ENCODE measurements at places on chromosomes 16 and 17.

- no peak for DNase-seq
Observed at GRCh38 chr16:4790261-4790660, 2.1 kb upstream of the SEPTIN12 start.

DNA sequence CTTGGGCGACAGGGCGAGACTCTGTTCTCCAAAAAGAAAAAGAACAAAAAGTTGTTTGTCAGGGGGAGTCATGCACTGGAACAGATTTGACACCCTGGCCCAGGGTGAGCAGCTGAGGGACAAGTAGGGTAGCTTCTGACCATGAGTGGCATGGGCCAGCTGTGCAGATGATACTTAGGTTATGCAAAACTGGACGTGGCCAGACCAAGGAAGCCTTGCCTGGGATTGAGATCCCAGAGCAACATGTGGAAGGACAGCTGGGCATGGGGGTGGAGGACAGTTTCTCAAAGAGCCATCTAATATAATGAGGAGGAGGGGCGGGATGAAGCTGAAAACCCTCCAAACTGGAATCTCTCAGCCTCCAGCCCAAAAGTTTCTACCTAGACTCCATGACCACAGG, 19.6 kb upstream of the SLC35B1 start:
- no peak for DNase-seq

DNA sequence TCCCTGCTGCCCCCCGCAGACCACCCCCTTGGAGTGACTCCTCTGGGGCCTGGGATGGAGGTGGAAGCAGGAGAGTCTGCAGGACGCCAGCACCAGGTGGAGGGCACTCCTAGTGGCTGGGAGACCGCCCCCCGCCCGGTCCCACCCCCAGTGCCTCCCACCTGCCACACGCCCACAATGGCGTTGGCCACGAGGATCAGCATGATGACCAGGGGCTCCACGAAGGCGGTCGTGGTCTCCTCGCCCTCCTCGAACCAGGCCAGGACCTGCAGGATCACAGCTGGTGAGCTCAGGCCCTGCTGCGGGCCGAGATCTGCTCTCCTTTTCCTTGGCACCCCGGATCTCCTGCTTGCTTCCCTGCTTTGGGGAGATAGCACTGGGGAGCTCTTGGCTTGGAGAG, 12.8 kb downstream of the ATP2A3 start:
- DNase-seq: no peak

GRCh38 chr16:27852681-27853080, 210.8 kb downstream of the GSG1L start:
- DNase-seq: no peak

GRCh38 chr16:10594312-10594950, 14.0 kb upstream of the EMP2 start:
- no peak for DNase-seq

GRCh38 chr17:42438600-42439567, 15.8 kb upstream of the CAVIN1 start:
- no peak for DNase-seq

DNA sequence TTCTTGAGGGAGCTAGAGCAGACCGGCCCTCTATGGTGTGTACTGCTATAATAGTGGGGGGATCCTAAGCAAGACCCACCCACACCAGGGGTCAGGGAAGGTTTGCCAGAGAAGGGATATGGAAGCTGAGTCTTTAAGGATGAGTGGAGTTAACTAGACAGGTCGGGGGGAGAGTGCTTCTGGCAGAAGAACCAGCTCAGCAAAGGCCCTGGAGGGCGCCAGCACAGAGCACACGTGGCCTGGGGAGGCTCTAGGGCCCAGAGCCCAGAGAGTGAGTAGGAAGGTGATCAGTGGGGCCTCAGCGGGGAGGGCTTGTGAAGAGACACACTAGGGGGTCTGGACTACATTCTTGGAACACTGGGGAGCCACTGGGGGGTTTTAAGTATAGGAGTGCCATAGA, 21.1 kb downstream of the NGFR start:
- DNase-seq: peak; percentile 46

DNA sequence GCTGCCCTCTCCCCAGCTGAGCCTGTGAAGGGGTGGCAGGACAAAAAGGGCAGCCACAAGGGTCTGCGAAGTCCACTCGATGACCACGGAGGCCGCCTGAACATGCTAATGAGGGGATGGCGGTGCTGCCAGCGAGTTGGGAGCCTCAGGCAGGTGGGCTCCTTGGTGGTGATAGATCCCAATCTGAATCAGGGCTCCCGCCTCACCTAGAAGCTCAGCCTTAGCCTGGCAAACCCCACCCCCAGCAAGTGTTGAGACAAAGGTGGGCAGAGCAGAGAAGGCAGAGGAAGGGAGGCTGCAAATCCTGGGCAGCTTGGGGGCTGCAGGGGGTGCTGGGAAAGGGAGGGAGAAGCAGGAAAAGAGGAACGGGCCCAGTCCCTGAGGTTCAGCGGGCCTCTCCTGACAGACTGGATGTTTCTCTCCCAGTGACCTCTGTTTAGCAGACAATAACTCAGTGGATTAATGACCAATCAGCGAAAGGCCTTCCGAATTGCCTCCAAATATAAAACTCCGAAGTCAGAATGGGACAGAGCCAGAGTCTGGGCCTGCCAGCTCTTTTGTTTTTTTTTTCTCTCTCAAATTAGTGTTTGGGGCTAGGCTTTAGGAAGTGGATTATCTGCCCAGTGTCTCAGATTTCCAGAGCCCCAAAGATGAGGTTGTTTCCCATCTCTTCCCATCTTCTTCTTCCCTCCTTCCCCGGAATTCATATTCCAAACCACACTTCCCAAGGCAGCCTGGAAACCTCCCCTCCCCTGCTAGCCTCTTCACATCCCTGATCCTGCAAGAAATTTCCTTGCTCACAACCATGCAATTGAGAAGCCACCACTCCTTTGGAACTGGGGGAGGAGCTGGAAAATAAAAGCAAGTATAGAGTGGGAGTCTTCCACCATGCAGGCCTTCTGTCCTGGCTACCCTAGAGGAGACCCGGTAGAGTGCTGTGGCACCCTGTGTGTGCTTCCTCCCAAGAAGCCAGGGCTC, 15.2 kb upstream of the HOXB2 start:
- DNase-seq: no peak

DNA sequence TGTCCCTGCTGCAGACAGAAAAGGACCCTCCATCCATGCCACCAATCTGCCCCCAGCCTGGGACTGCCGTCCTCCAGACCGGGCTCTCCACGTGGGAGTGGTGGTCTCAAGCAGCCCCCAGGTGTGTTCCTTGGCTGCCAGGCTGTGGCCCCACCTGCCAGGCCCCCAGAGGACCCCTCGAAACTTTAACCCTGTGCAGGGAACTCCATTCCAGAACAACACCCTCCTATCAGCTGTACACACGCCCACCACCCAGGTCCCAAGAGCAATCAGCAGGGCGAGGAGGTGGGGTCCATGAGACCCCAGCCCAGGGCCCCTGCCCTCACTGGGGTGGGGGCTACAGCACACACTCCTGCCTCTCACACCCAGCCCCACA, 1.4 kb downstream of the PYCR1 start:
- no peak for DNase-seq

GRCh38 chr17:187130-187529, 5.7 kb upstream of the DOC2B start:
- DNase-seq: no peak

- DNase-seq: no peak
Observed at GRCh38 chr16:74451951-74452758, 30.9 kb upstream of the CLEC18B start.

GRCh38 chr16:86662195-86662594, 83.8 kb downstream of the FOXL1 start:
- DNase-seq: no peak

DNA sequence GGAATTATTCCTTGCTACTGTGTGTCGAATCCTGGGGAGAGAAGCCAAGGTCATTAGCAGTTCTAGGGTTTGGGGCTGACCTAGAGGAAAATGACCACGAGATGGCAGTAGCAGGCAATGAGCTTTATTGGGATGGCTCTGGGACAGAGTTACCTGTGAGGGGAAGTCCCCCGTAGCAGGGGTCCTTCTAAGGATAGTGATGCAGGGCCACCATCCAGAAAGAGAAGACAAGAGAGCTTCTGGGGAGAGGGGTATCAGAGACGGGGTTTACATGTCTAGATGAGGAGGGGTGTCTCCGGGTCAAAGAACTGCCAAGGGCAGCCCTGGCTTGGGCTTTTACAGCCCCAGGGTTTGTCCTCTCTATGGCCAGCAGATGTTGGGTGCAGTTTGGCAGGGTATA, 6.4 kb upstream of the GGT6 start:
- peak; percentile 90 for DNase-seq

DNA sequence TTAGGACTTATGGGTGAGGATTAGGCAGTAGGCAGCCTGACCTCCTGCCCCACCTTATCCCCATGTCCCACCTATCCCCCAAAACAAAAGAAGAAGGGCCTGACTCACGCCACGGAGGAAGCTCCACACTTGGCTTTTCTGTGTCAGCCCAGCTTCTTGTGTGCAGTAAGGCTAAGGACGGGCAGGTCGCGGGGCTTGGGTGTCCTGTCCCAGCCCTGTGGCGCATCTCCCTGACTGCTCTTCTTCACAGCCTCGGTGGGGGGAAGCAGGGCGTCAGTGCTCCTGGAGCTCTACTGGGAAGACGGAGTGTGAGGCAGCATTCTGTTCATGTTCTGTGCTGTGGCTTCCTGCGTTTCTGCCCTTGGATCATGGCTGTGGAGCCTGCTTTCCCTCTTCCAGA, 34.6 kb upstream of the ALDH3A2 start:
- no peak for DNase-seq

DNA sequence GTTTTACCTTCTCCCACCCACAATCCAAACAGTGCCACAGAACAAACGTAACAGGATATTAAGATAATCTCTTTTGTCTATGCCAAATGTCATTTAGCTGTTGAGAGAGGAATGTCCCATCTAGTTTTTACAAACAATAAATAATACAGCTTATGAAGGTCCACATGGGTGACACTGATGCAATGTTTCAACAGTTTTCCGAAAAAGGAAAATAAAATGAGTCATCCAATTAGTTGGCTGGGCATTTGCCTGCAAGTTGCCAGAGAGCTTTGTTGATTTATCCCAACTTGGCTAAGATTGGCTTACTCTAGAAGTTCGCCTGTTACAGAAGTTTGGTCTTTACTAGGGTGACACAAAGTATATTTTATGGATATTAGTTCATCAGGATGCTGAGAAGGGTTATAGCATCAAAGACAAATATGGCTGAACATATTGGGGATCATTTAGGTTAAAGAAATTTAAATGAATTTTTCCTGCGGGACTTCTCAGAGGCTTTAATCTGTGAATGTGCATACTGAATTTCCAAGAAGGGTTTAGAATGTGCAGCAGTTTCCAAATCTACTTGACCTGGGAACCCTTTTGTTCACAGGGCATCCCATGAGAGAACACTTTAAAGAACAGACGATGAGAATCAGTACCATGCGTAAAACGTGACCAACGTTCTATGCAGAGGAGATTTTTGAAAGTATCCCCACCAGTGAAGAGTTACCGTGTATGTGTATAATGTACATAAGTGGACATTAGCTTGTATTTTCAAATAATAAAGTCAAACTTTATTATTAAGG, 73.1 kb downstream of the CDH13 start:
- DNase-seq: no peak

DNA sequence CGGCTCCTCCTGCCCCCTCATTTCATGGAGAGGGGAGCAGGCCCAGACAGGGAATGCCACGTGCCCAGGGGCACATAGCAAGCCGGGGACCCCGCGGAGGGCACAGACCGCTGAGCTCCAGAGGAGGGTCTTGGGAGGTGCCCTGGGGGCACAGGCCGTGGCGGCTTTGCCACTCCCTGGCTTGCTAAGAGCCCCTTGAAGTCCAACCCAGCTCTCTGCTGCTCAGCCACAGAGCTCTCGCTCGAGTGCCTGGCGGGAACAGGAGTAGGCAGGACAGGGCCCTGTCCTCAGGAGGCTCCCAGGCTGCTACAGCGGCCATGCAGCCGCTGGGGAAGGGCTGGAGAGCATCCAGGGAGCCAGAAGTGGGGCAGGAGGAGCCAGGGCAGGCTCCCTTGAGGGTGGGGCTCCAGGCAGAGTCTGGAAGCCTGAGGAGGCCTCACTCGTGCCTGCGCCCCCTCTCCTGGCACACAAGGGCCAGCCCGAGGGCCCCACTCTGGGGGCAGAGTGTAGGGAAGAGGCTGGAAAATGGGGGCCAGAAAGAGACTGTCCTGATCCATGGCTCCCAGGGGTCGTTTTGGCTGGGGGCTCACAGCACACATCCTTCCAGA, 4.4 kb upstream of the RAB26 start:
- DNase-seq: no peak

- no peak for DNase-seq
Observed at GRCh38 chr16:60181536-60181935, 1447.4 kb upstream of the GOT2 start.

GRCh38 chr16:8722025-8722348, 47.6 kb downstream of the ABAT start:
- DNase-seq: no peak

- no peak for DNase-seq
Observed at GRCh38 chr16:17228708-17229055, 242.1 kb downstream of the XYLT1 start.

- no peak for DNase-seq
Observed at GRCh38 chr17:36813357-36813756, 123.9 kb upstream of the LHX1 start.

- DNase-seq: no peak
Observed at GRCh38 chr17:48438516-48439061, 8.6 kb upstream of the SKAP1 start.

DNA sequence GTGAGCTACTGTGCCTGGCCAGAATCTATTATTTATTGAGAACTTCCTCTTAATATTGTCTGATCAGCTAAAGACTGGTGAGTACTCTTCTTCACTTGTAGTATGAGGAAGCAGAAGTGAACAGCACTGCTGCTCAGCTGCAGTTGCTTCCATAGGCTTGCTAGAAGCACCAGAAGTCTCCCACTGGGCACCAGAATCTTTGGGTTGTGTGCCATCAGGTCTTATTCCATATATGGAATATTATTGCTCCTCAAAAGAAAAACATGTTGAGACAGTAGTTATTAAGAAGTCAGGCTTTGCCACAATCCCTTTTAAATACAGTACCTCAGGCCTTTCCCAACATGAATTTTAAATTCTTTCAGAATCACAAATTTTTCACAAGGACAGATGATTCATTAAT, 17.2 kb downstream of the SNTB2 start:
- DNase-seq: no peak

DNA sequence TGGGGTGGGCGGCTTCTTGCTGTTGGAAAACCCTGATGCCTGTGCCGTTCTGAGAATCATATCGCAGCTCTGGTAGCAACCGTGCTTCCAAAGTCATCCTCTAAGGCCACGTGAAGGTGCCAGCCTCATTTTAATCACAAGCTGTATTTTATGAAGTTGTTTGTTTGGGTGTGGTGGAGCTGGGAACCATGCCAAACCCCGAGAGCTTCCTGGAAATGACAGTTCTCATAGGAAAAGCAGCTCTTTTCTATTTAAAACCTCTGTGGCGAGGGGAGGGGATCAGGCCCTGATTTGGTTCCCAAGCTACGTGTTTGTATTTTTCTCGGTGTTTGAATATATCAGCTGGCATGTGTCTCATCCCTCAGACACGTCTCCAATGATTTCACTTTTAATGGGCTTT, 21.7 kb downstream of the KNOP1 start:
- peak; percentile 54 for DNase-seq

DNA sequence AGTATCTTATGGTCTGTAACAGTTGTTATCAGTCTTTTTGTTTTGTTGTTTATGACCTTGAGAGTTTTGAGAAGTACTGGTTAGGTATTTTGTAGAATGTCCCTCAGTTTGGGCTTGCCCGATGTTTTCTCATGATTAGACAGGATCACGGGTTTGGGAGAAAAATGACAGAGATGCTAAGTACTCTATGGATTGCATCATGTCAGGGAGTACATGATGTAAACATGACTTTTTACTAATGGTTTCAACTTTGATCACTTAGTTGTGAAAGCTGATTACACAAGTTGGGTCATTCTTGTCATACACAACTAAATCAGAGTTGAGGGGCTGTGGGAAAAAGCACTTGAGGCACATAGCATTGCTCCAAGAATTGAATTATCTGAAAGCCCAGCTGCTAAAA, 94.7 kb upstream of the SIAH1 start:
- no peak for DNase-seq

All from NCI-H1694 (cell line).